ENCODE measurements at places on chromosomes 7 and 10.

DNA sequence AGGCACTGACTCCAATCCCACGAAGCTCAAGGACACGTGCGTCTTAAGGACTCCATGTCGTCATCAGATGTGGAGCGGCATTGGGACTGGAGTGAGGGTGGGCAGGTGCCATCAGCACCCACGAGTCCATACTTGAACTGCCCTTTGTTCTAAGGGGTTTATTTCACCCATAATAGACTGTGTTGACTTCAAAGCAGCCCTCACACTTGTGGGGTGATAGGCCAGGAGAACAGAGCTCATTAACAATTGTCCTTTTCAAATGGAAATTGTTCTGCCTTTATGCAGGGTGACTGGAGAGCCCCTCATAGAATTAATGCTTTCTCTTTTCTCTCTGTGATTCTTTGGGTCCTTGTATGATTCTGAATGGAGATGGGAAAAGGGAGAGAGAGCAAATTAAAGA lies 376.9 kb upstream of the MGMT start:
- H3K27me3 ChIP-seq, result no peaks in the 10 kb centered on the region
- H3K4me3 ChIP-seq, result no peak overlapping the region
- no peaks in the 10 kb centered on the region for H3K4me1 ChIP-seq

DNA sequence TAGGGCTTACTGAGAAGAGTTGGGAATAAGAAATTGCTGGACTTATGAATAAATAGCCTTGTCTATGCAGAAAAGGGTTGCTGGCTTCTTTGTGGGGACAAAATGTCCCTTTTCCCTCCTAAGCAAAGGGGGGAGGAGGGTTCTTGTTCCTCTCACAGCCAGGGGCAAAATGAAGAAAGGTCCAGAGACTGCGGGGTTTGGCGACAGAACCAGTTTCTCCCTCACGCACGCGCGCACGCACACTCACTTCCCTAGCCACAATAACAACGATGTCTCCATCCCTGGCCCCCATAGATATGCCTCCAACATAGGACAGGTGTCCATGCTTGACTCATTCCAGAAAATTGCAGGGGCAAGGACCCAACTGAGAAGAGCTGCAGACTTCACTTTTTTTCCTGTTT lies 3.3 kb downstream of the ZMIZ1 start:
- no peak overlapping the region for H3K27ac ChIP-seq
- H3K4me1 ChIP-seq, result peaks cover 30% of the 10 kb centered on the region
- H3K27me3 ChIP-seq, result no peaks in the 10 kb centered on the region

- no peak for DNase-seq
- no peak overlapping the region for H3K27ac ChIP-seq
- no peaks in the 10 kb centered on the region for H3K36me3 ChIP-seq
- H3K4me3 ChIP-seq, result no peak overlapping the region
- no peaks in the 10 kb centered on the region for H3K27me3 ChIP-seq
Observed at GRCh38 chr7:101402081-101402779, 39.6 kb downstream of the COL26A1 start.

DNA sequence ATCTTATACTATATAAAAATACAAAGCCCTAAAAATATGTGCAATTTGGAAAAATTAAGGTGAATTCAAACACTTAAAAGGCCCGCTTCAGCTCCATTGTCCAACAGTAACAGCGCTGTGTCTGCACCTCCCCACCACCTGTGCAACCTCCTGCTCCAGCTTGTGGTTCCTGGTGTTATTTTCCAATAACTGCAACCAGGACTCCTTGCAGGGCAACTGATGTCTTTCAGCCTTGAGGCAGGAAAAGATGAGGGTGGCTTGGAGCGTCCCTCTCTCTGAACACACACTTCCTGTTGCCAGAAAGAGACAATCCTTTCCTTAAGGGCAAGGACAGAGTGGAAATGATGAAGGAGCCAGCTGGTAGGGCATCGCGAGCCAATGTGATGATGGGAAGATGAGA lies 336.0 kb downstream of the GLRX3 start:
- DNase-seq, result no peak
- H3K36me3 ChIP-seq, result no peaks in the 10 kb centered on the region
- H3K4me3 ChIP-seq, result no peak overlapping the region
- no peak overlapping the region for H3K27ac ChIP-seq

GRCh38 chr7:124645704-124646103 lies 119.9 kb downstream of the GPR37 start:
- no peaks in the 10 kb centered on the region for H3K36me3 ChIP-seq
- no peaks in the 10 kb centered on the region for H3K27me3 ChIP-seq
- no peak for DNase-seq
- H3K27ac ChIP-seq, result no peak overlapping the region

DNA sequence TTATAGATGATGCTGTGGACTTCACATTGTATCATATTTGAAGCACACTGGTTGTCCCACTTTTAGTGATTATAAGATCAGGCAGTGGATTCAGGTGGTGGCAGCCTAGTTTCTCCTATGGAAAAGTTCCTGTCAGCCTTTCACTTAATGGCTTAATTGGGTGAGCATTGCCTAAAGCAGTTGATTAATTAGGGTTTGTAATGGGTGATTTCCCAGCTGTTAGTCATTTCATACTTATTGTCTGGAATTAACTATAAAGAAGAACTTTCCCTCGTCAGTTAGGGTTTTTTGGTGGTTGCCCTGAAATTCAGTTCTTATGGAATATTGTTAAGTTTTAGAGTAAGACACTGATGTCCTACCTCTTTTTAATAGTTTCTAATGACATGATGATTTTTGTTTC lies 78.8 kb downstream of the SLC25A40 start:
- H3K27ac ChIP-seq, result no peak overlapping the region
- no peak overlapping the region for H3K4me3 ChIP-seq
- no peak for DNase-seq

- H3K27ac ChIP-seq, result no peak overlapping the region
- H3K4me3 ChIP-seq, result no peak overlapping the region
- H3K4me1 ChIP-seq, result peaks cover 11% of the 10 kb centered on the region
- no peaks in the 10 kb centered on the region for H3K36me3 ChIP-seq
Observed at GRCh38 chr7:155291045-155291530, 6.6 kb upstream of the INSIG1 start.

- H3K4me3 ChIP-seq, result peak overlapping the region; percentile 49
- H3K4me1 ChIP-seq, result peaks cover 29% of the 10 kb centered on the region
- no peaks in the 10 kb centered on the region for H3K36me3 ChIP-seq
- H3K27ac ChIP-seq, result peak overlapping the region; percentile 60
- peak; percentile 73 for DNase-seq
Observed at GRCh38 chr7:17029150-17029549, 147.4 kb upstream of the AGR3 start.

DNA sequence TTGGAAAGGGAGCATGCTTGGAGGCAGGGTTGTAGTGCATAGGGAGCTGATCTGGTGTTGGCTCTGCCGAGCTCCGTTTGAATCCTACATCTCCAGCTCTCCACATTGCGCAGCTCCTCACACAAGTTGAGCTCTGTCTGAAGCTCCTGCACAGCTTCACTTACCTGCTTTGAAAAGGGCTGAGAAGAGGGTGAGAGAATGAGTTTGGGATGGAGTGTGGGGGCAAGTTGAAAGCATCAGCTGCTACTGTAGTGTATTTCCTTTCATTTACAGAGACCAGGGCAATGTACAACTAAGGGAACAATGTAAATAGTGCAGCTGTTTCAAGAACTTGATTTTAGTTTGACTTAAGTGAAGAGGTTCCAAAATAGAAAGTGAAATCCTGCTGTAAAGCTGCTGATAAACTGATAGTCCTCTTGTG lies 88.5 kb downstream of the VTI1A start:
- peaks cover 26% of the 10 kb centered on the region for H3K36me3 ChIP-seq
- H3K27ac ChIP-seq, result peak overlapping the region; percentile 5
- H3K4me3 ChIP-seq, result peak overlapping the region; percentile 11
- no peaks in the 10 kb centered on the region for H3K27me3 ChIP-seq
- DNase-seq, result peak; percentile 55
- peaks cover 29% of the 10 kb centered on the region for H3K4me1 ChIP-seq

- no peaks in the 10 kb centered on the region for H3K4me1 ChIP-seq
- no peak overlapping the region for H3K27ac ChIP-seq
- H3K4me3 ChIP-seq, result no peak overlapping the region
- no peaks in the 10 kb centered on the region for H3K27me3 ChIP-seq
Observed at GRCh38 chr7:157211690-157212089, 73.0 kb downstream of the UBE3C start.

DNA sequence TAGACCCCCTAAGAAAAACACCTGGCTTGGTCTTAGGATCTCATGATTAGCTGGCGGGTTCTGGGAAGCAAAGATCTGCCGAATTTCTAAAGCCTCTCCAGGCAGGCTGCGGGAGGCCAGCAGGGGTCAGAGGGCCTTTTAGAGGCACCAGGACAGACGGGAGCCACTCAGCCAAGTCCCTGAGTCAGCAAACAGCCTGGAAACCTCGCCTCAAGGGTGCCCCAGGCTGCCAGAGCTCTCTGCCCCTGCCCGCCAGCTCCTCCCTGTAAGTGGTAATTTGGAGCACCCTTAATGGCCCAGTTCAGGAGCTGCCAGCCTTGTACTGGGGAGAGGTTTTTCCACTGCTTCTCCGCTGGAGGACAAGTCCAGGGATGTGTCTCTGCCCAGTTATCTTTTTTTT lies 88.7 kb downstream of the HIP1 start:
- H3K4me3 ChIP-seq, result no peak overlapping the region
- H3K36me3 ChIP-seq, result no peaks in the 10 kb centered on the region
- no peak for DNase-seq

- no peak for DNase-seq
- H3K36me3 ChIP-seq, result peaks cover 3% of the 10 kb centered on the region
- no peaks in the 10 kb centered on the region for H3K27me3 ChIP-seq
- no peak overlapping the region for H3K27ac ChIP-seq
Observed at GRCh38 chr7:134685250-134685649, 38.6 kb downstream of the BPGM start.

- no peak overlapping the region for H3K4me3 ChIP-seq
- no peaks in the 10 kb centered on the region for H3K27me3 ChIP-seq
- no peaks in the 10 kb centered on the region for H3K4me1 ChIP-seq
Observed at GRCh38 chr7:101537935-101538595, 91.0 kb downstream of the MYL10 start.

DNA sequence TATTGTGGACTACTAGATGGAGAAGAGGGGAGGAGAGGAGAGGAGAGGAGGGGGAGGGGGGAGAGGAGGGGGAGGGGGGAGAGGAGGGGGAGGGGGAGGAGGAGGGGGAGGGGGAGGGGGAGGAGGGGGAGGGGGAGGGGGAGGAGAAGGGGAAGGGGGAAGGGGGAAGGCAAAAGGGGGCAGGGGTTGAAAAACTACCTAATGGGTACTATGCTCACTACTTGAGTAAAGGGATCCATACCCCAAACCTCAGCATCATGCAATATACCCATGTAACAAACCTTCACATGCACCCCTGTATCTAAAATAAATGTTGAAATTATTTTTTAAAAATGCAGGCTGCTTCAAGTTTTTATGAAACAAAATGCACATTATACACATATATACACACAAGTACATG lies 15.1 kb upstream of the LMOD2 start:
- H3K27me3 ChIP-seq, result peaks cover 7% of the 10 kb centered on the region
- DNase-seq, result no peak
- H3K4me1 ChIP-seq, result no peaks in the 10 kb centered on the region
- no peaks in the 10 kb centered on the region for H3K36me3 ChIP-seq
- H3K27ac ChIP-seq, result no peak overlapping the region

GRCh38 chr10:45399113-45399512 lies 25.1 kb downstream of the ALOX5 start:
- no peak overlapping the region for H3K27ac ChIP-seq
- H3K27me3 ChIP-seq, result no peaks in the 10 kb centered on the region
- H3K4me3 ChIP-seq, result no peak overlapping the region
- no peaks in the 10 kb centered on the region for H3K36me3 ChIP-seq

- no peaks in the 10 kb centered on the region for H3K27me3 ChIP-seq
- no peaks in the 10 kb centered on the region for H3K36me3 ChIP-seq
- H3K4me3 ChIP-seq, result no peak overlapping the region
- DNase-seq, result no peak
- no peak overlapping the region for H3K27ac ChIP-seq
Observed at GRCh38 chr10:78470267-78471103, 436.8 kb downstream of the RPS24 start.

- no peak overlapping the region for H3K4me3 ChIP-seq
- no peak for DNase-seq
- H3K27ac ChIP-seq, result no peak overlapping the region
- H3K27me3 ChIP-seq, result peaks cover 2% of the 10 kb centered on the region
Observed at GRCh38 chr10:98261436-98262277, 6.3 kb downstream of the LOXL4 start.

GRCh38 chr7:27188386-27189294 lies 3.6 kb upstream of the HOXA11 start:
- no peak overlapping the region for H3K4me3 ChIP-seq
- peaks cover 67% of the 10 kb centered on the region for H3K4me1 ChIP-seq
- DNase-seq, result no peak
- H3K27me3 ChIP-seq, result peaks cover 63% of the 10 kb centered on the region
- H3K27ac ChIP-seq, result no peak overlapping the region
- no peaks in the 10 kb centered on the region for H3K36me3 ChIP-seq

DNA sequence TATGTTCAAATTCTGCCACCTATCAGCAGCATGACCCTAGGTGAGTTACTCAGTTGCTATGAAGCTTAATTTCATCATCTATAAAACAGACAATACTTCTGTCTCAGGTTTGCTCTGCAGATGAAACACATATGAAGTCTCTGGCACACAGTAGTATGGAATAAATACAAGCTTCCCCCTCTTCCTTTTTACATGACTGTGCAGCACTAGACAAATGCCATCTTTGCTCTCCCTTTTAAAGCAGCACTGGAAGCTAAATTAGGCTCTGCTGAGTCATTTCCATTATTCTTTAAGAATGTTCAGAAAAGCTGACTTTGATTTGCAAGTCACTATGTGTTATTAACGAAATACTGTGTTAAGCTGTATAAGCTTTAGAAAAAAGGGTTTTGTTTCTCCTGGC lies 40.7 kb upstream of the ANAPC16 start:
- H3K36me3 ChIP-seq, result peaks cover 14% of the 10 kb centered on the region
- H3K27ac ChIP-seq, result no peak overlapping the region
- no peaks in the 10 kb centered on the region for H3K27me3 ChIP-seq
- no peak for DNase-seq
- no peak overlapping the region for H3K4me3 ChIP-seq
- H3K4me1 ChIP-seq, result no peaks in the 10 kb centered on the region

- H3K4me3 ChIP-seq, result no peak overlapping the region
- no peaks in the 10 kb centered on the region for H3K36me3 ChIP-seq
- H3K27me3 ChIP-seq, result no peaks in the 10 kb centered on the region
- H3K27ac ChIP-seq, result no peak overlapping the region
- DNase-seq, result no peak
- no peaks in the 10 kb centered on the region for H3K4me1 ChIP-seq
Observed at GRCh38 chr10:78438907-78439809, 405.5 kb downstream of the RPS24 start.

DNA sequence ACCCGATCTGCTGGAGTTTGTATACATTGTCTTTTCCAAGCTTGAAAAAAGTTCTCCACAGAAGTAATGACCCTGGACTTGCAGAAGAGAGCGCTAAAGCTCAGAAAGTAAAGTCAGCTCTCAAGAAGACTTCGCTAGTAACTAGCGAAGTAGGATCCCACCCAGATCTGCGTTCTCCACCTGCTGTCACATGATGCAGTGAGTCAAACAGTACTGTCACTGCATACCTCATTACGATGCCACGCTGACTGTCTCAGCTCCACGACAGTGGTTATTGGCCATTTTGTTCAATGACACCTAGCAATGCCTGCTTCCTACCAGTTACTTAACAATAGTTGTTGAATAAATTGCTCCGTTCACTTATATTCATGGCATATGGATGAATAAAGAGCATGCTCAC lies 29.7 kb upstream of the SEC61G start:
- no peak overlapping the region for H3K27ac ChIP-seq
- H3K27me3 ChIP-seq, result peaks cover 2% of the 10 kb centered on the region
- no peaks in the 10 kb centered on the region for H3K4me1 ChIP-seq
